ENCODE measurements at places on chromosomes 7 and 10.

DNA sequence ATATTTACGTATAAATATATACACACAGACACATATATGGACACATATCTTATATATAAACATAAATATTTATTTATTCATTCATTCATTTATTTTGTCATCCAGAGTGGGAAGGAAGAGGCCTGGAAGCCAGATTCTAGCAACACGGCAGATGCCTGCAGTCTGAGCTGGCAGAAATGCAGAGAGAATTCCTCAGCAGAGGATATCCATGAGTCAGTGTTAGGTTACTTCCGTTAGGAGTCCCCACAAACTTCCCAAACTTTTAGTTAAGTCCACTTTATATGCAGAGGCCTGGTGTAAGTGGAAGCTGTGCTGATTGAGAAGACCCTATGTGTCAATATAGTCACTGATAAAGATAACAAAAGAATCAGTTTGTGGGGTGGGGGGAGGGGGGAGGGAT lies 89.6 kb downstream of the PPP1R17 start:
- DNase-seq, result no peak

GRCh38 chr7:14687777-14688176 lies 214.8 kb downstream of the DGKB start:
- DNase-seq, result no peak

- DNase-seq, result no peak
Observed at GRCh38 chr7:27826357-27826756, 86.4 kb downstream of the TAX1BP1 start.

DNA sequence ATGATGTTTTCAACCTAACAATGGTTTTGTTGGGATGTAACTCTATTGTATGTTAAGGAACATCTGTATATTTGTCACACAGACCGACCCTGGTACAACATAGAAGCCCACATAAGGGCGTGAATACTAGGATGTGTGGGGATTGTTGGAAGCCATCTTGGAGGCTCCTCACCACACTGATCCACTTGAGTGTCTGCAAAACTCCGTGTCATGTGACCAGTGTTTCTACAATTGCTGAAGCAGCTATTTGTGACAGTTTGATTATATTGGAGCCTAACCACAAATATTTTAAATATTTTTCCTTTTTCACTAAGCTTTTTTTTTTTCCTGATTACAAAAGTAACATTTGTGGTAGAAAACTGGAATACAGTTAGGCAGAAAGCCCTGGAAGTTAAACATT lies 27.9 kb downstream of the RALA start:
- DNase-seq, result no peak

- DNase-seq, result peak; percentile 88
Observed at GRCh38 chr7:148481971-148482626, 108.5 kb upstream of the C7orf33 start.

DNA sequence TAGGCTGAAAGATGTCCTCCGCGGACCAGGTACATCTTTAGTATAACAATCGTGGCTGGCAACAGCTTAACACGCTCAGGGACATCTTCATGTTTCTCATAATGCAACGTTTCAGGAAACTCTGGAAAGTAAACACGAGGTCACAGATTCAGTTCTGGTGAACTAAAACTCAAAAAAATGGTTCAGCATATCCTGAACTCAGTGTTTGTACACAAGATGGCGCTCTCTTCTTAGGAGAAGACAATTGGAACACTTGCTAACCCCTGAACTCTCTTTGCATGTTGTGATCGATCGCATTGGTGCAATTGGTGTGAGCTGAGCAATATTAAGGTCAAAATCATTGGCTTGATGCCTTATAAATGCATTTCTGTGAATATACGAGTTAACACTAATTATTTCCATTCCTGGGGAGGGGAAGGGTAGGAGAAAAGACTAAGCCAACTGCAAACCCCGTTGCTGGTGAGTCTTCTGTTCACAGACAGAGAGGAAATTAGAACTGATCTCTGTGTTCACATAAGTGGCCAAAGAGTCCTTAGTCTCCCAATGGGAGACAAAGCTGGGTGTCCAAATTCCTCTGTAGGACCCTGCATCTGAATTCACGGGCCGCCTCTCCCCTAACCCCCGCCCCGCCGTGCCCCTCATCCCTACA lies 52.6 kb upstream of the FAM180A start:
- DNase-seq, result peak; percentile 89

GRCh38 chr7:41375582-41375981 lies 327.3 kb downstream of the INHBA start:
- DNase-seq, result no peak

GRCh38 chr10:4189281-4189680 lies 404.3 kb upstream of the KLF6 start:
- DNase-seq, result no peak

- DNase-seq, result no peak
Observed at GRCh38 chr10:111093741-111094380, 17.0 kb downstream of the ADRA2A start.

DNA sequence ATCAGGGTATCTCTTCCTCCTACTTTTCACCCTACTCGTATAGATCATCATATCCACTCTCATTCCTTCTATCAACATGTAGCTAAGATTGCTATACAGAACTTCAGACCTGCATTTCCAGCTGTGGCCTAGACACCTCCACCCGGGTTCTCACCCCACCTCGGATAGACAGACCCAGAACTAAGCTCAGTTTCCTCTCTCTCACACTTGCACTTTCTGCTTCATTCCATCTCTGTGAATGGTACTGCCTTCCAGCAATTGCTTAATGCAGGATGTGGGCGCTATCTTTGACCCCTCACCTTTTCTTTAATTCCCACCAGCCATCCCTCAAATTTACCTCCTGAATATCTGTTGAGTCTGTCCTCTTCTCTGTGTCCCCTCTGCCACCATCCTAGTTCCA lies 35.7 kb downstream of the AGK start:
- no peak for DNase-seq

- DNase-seq, result no peak
Observed at GRCh38 chr7:127877951-127878350, 153.3 kb downstream of the LRRC4 start.

GRCh38 chr7:100764841-100765240 lies 31.4 kb downstream of the ZAN start:
- DNase-seq, result no peak

Data from NCI-H82 (cell line).